MM.1S (cell line): ENCODE measurements at places on chromosomes 16 and 17.

DNA sequence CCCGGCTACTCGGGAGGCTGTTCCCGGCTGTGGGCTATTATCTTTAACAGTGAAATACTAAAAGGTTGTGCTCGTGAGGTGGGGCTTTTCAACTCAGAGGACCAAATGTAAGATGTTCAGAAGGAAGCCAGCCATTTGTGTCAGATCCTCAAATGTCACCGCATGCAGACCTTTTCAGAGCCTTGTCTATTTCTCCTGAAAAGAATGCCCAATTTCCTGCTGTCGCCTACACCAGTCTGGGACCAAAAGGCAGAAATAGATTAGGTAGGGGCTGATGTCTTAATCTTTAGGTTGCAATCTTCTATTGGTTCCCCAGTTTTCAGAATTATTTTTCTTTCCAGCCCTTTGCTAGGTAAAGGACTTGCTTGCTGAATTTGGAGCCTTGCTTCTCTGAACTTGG is 8.9 kb upstream of the USP31 start:
- peaks cover 4% of the 10 kb centered on the region; the same call in 1 of the 2 replicates for H3K4me1 ChIP-seq
- no peaks in the 10 kb centered on the region for H3K36me3 ChIP-seq
- no peak for DNase-seq
- no peaks in the 10 kb centered on the region for H3K27me3 ChIP-seq

- no peak overlapping the region for H3K4me3 ChIP-seq
- peaks cover 12% of the 10 kb centered on the region for H3K4me1 ChIP-seq
- no peak overlapping the region for H3K27ac ChIP-seq
- H3K36me3 ChIP-seq = no peaks in the 10 kb centered on the region
- H3K27me3 ChIP-seq = no peaks in the 10 kb centered on the region
Measured at GRCh38 chr16:57023541-57024249, 34.3 kb downstream of the NLRC5 start.

DNA sequence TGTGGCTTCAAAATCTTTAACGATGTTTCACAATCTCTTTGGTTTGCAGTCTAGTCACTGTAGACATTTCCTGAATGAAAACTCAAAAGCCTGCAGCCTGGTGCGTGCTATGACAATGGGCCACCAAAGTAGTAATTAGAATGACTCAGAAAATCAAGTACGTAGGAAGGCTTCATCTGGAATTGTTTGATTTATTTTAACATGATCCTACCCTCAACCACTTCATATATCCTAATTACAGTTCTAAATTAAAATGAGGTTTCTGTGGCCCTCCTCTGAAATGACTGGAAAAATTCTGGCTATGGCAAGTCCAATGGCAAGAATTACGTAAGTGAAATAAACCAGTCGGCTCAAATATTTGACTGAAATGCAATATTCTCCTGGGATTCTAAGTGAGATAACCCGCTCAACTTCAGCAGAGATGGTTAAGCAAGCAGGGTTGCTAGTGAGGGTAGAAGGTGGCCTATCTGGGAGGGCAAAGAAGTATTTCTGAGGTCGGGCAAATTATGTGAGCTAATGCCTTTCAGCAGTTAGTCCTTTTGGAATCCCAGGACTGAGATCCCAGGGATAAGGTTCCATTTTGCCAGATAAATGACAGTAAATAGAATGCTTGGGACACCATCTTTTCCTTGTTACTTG is 145.6 kb upstream of the MYOCD start:
- no peaks in the 10 kb centered on the region for H3K27me3 ChIP-seq
- H3K4me3 ChIP-seq = no peak overlapping the region

- H3K4me1 ChIP-seq = peaks cover 3% of the 10 kb centered on the region
- no peak overlapping the region; the same call in 1 of the 2 replicates for H3K27ac ChIP-seq
- H3K36me3 ChIP-seq = no peaks in the 10 kb centered on the region
- peak; percentile 21 for DNase-seq
Measured at GRCh38 chr16:47493381-47494337, 32.5 kb downstream of the PHKB start.

DNA sequence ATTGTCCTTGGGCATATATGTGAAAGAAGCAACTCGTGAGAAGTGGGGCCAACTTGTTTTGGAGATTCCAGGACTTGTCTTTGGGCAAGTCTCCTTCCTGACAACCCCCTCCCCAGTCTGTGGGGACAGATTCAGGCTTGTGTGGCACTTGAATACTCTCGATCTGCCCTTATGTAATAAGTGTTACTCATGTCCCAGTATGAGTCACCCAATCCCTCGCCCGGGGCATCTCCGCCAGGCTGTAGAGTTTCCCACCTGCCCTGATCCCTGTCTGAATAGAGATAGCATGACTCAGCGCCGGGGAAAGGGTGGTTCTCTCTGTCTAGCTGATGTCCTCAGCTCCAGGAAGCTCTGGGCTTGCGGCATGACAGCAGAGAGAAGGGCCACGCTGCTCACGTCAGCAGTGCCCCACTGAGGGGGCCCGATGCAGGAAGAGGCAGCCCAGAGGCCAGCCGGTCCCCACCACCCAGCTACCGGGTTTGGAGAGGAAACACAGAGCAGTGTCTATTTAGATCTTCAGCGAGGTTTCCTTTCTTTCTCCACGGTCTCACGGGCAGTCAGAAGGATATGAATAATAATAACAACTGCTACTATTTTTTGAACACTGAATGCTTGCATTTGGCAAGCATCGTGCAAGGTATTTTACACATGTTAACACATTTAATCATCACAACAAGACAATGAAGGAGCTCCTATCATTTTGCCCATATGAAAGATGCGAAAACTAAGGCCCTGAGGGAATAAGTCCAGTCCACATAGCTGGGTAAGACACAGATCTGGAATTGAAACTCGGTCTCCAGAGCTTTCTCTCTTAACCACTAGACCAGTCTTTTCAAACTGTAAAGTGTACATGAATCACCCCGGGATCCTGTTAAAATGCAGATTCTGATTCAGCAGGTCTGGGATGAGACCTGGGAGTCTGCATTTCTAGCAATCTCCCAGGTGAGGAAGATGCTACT is 426.7 kb upstream of the MAF start:
- H3K36me3 ChIP-seq = no peaks in the 10 kb centered on the region
- 0 out of 2 replicates have a peak overlapping the region, but pooled peaks have one; percentile 9 for H3K4me3 ChIP-seq

- no peaks in the 10 kb centered on the region for H3K36me3 ChIP-seq
- no peak for DNase-seq
- no peak overlapping the region for H3K27ac ChIP-seq
- H3K27me3 ChIP-seq = no peaks in the 10 kb centered on the region
Measured at GRCh38 chr16:80263848-80264694, 276.7 kb upstream of the DYNLRB2 start.

DNA sequence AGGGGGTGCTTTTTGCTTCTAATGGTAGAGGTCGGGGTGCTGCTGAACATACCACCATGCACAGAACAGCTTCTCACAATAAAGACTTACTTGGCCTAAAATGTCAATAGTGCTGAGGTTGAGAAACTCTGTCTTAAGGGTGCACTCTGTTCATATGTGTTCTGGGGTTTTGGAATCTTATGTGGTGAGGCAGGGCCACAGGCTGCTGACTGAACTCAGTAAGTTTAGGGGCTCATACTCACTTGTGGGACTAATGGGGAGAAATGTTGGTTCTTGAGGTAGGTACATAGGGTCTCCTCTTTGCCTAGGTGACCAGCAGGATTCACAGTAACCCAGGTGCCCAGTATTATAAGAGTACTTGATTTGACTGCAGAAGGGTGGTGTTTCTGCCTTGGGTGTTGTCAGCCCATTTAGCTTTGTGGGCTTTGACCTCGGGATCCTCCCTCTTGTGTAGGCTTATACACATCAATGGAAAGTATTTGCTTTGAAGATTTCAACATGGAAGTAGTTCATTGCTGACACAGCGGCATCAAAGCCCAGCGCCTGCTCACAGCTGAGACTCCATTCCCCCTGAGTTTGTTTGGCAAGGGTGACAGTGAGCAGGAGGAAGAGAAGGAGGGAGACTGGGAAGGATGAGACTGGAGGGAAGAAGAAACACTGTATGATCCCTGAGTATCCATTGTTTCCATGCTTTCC is 17.2 kb downstream of the SLC7A6 start:
- peaks cover 65% of the 10 kb centered on the region for H3K4me1 ChIP-seq
- no peak overlapping the region for H3K4me3 ChIP-seq
- peak overlapping the region; percentile 94; the same call in 1 of the 2 replicates for H3K27ac ChIP-seq
- no peak for DNase-seq

- no peaks in the 10 kb centered on the region for H3K36me3 ChIP-seq
- DNase-seq = no peak
- H3K4me3 ChIP-seq = no peak overlapping the region
Measured at GRCh38 chr17:35878361-35878760, 1.8 kb downstream of the CCL5 start.

DNA sequence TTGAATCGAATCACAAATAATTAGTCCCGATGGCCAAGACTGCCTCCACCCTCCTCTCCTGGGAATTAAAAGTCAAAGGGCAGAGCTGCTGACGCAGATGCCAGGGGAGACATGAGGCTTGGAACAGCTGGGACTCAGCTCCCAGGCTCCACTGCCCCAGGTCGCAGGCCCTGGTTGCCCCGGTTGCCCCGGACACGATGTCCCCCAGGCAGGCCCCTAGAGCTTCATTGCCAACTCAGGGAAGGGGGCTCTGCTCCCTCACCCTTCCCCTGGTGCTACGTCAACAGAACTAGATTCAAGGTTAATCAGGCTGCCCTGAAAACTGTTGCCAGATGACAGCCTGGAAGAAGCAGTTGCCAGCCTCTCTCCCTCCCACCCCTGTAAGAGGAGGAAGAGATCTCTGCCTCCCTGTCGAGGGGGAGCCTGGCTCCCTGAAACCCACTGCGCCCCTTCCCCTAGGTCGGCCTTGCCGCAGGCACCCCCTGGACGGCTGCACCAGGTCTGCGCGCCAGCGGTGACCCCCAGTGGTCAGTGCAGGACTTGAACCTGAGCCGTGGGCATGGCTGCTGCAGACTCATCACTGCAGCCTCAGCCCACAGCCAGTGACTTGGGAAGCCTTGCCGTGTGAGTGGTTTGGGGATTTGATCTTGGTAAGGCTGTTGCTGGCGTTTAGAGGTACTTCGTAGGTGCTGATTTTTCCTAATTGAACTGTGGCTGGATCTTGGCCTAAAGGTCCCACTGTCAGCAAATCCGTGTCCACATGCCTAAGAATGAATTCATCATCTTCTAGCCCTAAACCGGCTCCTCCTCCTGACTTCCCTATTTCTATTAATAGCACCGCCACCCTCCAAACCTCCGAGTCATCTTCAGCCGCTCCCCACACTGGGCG is 84.1 kb upstream of the TOB1 start:
- H3K27ac ChIP-seq = peak overlapping the region; percentile 59
- DNase-seq = peak; percentile 68
- H3K27me3 ChIP-seq = no peaks in the 10 kb centered on the region

DNA sequence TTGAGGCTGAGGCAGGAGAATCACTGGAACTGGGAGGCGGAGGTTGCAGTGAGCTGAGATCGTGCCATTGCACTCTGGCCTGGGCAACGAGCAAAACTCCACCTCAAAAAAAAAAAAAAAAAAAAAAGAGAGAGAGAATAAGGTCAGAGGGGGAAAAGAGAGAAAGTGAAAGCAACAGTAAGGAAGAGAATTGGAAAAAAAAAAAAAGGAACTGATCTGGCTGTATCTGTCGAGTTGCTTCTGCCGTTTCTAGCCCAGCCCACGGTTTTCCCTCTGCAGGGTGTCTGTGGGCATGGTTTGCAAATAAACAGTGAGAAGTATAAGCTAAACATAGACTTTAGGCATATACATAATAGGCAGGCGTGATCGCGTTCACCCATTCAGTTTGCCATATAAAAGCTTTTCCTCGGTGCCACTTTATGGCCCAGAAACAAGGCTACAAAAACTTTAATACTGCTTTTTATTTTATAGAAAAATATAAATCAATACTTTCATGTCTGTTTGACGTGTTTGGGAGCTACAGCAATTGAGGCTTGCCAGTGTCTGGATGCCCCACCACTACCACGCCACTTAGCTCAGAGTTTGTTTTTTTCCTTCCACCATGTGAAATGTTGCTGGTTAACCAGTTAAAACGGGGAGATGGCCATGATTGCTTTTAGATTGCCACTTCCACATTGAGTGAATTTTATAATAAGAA is 436.7 kb downstream of the MAF start:
- H3K4me1 ChIP-seq = no peaks in the 10 kb centered on the region
- no peak overlapping the region for H3K27ac ChIP-seq
- DNase-seq = no peak
- no peaks in the 10 kb centered on the region for H3K36me3 ChIP-seq
- H3K27me3 ChIP-seq = no peaks in the 10 kb centered on the region
- no peak overlapping the region for H3K4me3 ChIP-seq

GRCh38 chr17:28536532-28537218 is 15.7 kb downstream of the UNC119 start:
- DNase-seq = no peak
- no peaks in the 10 kb centered on the region for H3K36me3 ChIP-seq
- no peak overlapping the region for H3K27ac ChIP-seq
- H3K27me3 ChIP-seq = peaks cover 93% of the 10 kb centered on the region
- H3K4me1 ChIP-seq = peaks cover 21% of the 10 kb centered on the region
- no peak overlapping the region for H3K4me3 ChIP-seq

DNA sequence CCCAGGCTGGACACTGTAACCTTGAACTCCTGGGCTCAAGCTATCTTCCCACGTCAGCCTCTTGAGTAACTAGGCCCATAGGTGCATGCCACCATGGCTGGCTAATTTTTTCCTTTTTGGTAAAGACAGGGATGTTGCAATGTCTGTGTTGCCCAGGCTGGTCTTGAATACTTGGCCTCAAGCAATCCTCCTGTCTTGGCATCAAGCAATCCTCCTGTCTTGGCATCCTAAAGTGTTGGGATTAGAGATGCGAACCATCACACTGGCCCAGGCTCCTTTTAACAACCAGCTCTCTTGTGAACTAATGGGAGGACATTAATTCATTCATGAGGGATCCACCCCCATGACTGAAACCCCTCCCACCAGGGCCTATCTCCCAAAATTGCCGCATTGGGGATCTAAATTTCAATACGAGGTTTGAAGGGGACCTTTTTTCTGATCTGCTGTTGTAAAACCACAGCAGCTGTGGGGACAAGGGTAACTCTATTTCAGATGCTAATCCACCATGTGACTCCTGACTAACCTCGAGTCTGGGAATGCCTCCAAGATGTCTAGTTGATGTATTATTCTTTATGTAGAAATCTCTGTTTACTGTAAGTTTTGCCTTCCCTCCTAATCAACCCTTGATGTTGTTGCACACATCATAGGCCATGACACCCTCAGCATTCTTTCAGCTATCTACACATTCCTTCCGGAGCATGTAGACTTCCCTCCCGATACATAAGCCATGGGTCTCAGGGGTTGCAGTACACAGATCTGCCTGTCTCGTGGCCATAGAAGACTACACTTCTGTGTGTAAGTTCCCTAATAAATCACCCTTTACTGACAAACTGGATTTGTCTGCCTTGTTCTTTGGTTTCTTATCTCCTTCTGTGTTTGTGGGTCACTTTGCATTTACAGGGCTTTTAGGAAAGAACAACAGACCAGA is 37.6 kb downstream of the RNF112 start:
- H3K4me3 ChIP-seq = no peak overlapping the region
- no peak for DNase-seq
- H3K36me3 ChIP-seq = no peaks in the 10 kb centered on the region
- H3K27ac ChIP-seq = no peak overlapping the region
- H3K27me3 ChIP-seq = peaks cover 26% of the 10 kb centered on the region
